ENCODE measurements at places on chromosomes 4 and X. TPM values are rescaled to one million over a fixed set of nuclear protein-coding genes. Genes with fewer than 3 reads are reported as not detected.

Gene TNMD
- not detected for total RNA-seq

DNA sequence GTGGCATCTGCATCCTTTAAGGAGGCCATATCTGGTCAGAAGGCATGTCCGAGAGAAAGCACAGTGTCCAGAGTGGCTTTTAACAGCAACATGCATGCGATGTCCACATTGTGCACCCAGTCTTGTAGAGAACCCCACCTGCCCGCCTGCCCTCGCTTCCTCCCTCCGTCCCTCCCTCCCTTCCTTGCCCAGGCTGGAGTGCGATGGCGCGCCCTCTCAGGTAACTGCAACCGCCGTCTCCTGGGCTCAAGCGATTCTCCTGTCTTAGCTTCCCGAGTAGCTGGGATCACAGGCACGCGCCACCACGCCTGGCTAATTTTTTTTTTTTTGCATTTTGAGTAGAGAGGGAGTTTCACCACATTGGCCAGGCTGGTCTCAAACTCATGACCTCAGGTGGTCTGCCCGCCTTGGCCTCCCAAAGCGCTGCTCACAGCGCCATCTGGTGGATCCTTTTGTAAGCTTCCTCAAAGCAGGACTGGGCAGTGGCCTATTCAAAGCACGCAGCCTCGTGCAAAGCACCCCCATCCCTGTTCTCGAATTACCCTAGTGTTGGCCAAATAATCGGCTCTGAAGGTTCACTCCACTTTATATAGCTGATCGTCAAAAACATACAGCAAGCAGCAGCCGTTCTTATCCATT, 15.0 kb downstream of the BRCC3 start:
- peak; percentile 12 for DNase-seq

- DNase-seq = peak; percentile 24
These were observed 22.4 kb downstream of the FAT1 start for GRCh38 chr4:186701273-186701672.

GRCh38 chr4:6371812-6372211, 100.6 kb downstream of the PPP2R2C start:
- no peak for DNase-seq

Gene ZNF157
- 2.0 TPM for total RNA-seq

Gene NOCT
- 4.0 TPM for total RNA-seq

- no peak for DNase-seq
These were observed 116.9 kb downstream of the EFNB1 start for GRCh38 chrX:68945603-68946228.

Gene JAKMIP1
- 0.67 TPM for total RNA-seq

DNA sequence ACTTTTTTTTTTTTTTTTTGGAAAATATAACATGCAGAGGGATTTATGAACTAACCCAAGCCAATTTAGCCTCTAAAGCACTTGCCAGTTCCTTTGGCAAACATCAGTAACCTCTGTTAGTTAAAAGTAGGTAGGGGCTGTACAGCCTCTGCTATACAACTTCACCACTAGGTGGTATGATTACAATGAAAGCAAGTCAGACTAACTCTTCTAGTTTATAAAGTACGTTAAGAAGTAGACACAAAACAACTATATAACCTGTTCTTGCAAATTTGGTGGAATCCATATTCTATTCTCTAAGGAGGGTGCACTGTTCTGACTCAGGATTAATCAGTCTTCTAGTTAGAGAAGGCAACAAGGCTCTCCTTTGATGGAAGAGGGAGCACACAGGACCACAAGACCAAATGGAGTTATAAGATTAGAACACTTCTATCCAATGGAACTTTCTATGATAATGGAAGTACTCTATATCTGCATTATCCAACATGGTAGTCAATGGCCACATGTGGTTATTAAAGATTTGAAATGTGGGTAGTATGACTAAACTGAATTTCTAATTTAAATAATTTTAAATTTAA, 12.8 kb downstream of the AIMP1 start:
- no peak for DNase-seq

- DNase-seq = no peak
These were observed 144.0 kb upstream of the NAP1L5 start for GRCh38 chr4:88841635-88842034.

DNA sequence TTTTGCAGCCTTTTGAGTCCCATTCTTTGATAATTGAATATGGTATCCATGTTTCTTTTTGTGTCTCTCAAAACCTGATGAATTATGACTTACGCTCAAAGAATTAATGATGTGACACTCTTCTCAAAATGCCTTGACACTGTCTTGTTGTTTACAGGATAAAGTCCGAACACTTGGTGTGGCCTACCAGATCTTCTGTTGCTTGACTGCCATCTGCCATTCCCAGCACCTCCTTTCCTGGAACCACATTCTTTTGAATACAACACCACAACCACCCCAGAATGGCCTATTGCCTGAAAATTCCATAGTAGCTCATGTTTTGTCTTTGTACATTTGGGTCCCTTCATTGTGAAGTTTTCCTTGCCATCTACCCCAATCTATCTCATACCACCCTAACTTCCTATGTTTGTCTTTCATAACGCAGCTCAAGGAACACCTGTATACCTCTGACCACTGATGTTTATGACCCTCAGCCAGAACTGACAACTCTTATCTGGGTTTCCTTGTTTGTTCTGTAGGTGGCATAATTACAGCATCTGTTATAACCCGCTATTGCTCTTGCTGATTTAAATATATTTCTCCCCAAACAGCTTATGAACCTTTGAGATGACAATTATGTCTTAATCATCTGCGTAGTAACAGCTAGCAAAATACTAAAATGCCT, 991.3 kb downstream of the RAB28 start:
- DNase-seq = no peak

DNA sequence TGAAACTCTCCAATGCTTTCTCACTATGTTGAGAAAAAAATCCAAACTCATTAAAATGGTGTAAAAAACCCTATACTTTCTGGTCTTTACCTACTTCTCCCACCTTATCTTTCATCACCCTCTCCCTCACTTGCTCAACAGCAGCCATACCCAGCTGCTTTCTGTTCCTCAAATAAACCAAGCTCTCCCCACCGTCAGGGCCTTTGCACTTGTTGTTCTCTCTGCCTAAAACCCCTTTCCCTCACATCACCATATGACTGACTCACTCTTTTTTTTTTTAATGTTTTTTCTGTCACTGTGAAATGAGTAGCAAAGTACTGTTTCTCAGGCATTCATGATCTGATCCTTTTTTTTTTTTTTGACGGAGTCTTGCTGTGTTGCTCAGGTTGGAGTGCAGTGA, 122.3 kb upstream of the TMEM164 start:
- DNase-seq = no peak

DNA sequence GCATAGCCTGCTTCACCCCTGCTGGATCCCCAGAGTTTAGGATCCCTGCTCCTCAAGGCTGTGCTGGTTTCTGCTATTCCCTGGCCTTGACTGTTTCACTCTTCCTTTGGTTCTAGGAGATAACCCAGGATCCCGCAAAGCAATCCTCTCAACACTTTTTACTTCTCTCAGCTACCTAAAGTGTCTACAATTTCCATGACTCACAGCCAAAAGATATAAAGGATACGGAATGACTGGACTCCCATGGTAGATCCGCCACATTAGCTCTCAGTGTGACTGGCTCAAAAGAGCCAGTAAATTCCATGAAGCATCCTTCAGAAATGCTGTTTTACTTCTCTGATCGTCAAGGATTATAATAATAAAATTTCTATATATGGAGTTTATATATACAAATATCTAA, 66.3 kb upstream of the TMEM164 start:
- DNase-seq = no peak

Gene HPGD
- total RNA-seq = 2.9 TPM

Gene ADGRG2
- total RNA-seq = 2.1 TPM

Gene MYOZ2
- total RNA-seq = not detected

GRCh38 chr4:10535912-10536311, 78.7 kb upstream of the ZNF518B start:
- no peak for DNase-seq
